ENCODE measurements at places on chromosomes 6 and 20.

DNA sequence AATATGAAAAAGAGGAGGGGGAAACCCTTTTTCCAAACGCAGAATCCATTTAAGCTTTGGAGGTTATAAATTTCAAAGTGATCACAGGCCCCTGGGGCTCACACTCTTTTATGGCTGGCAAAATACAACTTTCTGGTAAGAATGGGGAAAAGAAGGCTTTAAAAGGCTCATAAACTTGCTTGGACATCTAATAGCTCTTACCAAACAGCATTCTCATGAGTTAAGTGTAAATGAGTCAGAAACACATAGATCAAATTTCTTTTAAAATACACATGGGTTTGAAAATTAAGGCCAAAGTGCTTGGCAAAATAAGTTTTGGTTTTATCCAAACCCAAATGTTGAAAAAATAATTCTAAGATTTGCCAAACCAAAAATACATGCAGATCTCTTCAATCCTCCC is 154.6 kb downstream of the SOBP start:
- DNase-seq = no peak

DNA sequence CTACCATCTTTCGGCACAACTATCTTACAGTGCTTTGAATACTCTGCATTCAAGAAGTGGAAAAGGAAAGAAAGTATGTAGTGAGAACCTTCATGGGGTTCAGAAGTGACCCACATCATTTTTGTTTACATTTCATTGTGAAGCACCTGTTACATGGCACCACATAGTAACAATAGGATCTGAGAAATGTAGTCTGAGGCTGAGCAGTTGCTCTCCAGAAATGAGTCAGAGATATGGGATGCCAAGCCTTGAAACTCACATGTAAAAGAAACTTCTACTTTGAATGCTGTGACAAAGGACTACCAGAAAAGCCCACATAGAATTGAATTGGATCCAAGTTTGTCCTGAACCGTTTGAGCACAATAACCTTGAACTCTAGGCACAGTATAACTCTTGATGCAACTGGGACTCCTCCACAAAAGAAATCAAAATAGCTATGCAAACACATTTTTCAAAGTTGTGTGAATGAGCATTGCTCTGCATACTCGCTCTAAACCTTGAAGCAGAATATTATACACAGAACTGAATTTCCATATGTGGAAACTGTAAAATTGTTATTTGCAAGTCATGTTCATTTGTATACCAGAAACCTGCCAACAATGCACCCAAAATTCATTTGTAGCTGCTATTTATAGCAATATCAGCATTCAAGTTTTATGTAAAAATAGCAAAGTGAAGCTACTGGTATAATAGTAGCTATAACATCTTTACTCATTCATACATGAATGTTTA is 400.9 kb upstream of the POU3F2 start:
- DNase-seq = no peak

DNA sequence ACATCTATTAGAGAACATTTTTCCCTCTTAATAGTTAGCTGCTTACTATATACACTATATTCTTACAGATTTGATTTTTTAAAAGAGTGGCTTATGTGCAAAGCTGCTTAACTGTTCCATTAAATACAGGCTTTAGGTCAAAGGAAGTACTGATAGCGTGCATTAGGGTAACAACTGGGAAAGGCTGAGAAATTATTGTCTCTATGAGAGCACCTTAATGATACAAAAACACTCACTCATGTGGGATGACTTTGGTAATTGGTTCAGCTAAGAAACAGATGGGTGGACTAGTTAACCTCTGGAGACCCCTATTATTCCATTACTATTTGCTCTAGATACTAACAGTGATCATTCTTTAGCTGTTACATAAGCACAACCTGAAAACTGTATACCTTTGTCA is 4.0 kb downstream of the DCDC2 start:
- DNase-seq = no peak

DNA sequence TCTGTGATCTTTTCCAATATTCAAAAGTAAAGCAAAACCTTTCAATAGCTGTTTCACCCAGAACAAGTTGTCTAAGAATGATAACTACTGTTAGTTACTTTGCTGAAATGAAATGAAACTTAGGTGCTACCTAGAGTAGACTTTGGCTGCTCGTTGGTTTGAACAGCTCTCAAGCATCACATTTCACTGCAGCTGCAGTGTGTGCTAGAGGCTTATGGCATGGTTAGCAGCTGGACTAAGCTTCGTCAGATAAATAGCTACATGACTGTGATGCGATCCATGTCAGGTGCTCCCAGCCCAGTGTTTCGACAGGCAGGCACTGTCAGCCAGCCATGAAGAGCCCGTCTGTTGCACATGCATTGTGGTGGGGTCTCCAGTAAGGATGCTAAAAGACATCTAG is 201.1 kb downstream of the TFAP2B start:
- DNase-seq = no peak

GRCh38 chr6:149129371-149130077 is 188.0 kb upstream of the TAB2 start:
- DNase-seq = no peak

DNA sequence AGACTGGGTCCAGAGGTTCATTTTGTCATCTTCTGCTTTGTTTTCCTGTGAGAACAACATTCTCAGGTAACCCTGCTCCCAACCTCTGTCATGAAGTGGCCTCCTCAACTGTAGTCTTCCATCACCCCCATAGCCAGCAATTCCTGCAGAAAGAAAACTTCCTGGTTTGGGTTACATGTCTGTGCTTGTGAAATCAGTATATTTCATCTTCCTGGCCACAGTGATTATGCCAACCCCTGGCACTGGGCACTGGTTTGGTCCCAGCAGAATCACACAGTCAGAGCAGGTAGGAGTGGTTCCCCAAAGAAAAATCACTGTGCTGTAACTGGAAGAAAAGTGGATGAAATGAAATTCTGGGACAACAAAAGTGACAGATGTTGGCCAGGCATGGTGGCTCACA is 52.5 kb downstream of the CRYBG1 start:
- DNase-seq = no peak

- no peak for DNase-seq
Measured at GRCh38 chr6:155351273-155352129, 37.2 kb upstream of the TFB1M start.

GRCh38 chr20:56930876-56931275 is 301.8 kb downstream of the TFAP2C start:
- no peak for DNase-seq

DNA sequence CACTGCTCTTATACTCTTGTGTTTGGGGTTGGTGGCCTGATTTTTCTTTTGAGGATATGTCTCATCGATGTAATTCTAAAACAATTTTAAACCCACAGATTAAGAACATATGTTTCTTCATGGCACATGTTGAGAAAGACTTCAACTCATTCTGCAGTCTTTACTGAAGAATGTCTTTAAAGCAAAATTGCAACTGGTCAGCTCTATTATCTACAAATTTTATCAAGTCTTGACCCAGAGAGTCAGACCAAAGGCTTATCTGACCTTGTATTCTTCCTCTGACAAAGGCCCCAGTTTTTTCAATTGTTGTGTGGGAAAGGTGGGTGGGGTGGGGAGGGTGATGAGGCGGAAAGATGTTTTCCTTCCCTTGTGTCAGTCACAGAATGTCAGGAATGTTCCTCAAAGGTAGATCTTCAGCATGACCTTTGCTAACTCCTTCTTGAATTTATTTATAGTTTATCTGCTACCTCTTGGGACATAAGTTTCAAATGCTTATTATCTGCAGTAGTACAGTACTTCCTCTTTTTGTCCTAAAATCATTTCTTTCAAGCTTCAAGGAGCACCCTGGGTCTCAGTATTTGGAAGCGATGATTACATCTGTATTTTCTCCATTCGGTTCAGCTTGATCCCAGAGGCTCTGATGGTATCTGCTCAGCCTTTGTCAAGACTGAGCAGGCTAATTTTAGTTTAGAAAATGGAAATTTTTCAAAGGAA is 63.2 kb upstream of the TIAM2 start:
- no peak for DNase-seq
